Left lobe of liver (tissue), 2 donors: ENCODE measurements at places on chromosomes 4 and X.

DNA sequence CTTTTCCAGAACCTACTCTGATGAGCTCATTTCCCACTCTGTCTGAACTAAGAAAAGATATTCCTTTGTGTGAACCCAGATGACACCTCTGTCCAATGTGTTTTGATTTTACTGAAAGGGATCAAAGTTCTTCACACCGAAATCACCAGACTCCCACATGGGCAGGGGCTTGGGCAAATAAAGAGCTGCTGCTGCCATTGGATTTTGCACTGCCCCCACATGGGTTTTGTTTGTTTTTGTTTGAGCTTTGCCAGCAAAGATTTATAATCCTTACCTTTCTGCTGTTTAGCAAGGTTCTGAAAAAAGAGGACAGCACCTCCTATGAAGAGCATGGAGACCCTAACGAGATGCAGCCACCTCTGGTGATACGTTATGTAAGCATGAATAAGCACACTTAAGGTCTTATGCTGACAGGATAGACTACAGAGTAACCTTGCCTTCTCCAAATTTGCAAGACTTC is 44.3 kb downstream of the HSD17B13 start:
- DNase-seq: peak; percentile 88

DNA sequence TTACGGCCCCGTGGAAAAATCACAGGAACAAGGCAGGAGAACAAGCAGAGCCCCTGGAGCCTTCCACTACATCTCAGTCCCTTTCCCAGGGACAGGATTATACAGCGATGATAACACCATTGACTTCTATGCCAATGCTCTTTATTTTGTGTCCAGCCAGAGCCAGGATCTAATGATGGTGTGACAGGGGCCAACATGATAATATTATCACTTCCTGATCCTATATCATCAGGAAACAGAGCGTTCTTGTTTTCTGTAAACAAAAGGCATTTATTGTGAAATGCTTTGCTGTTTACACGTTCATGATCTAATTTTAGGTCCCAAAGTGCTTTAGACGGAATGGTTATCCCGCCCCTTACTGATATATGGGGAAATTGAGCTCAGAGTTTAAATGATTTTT is 12.8 kb downstream of the TMPRSS11E start:
- no peak for DNase-seq

DNA sequence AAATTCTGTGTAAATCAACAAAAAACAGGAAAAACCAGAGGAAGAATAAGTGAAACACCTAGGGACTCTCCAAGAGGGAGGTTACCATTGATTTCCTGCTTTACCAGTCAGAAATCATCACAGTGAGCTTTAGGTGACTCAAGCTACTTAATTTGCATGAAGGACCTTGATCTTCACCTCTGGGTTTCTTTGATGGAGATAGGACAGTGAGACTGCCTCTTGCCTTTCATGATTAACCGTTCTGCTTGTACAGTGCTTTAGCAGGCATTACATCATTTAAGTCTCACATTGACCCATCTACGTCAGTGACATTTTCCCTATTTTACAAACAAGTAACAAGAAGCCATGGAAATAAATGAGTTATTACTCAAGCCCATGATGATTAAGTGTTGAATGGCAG is 3.4 kb upstream of the GK start:
- DNase-seq: no peak

- DNase-seq: no peak
These were observed 812.1 kb upstream of the INTU start for GRCh38 chr4:126820631-126821030.

DNA sequence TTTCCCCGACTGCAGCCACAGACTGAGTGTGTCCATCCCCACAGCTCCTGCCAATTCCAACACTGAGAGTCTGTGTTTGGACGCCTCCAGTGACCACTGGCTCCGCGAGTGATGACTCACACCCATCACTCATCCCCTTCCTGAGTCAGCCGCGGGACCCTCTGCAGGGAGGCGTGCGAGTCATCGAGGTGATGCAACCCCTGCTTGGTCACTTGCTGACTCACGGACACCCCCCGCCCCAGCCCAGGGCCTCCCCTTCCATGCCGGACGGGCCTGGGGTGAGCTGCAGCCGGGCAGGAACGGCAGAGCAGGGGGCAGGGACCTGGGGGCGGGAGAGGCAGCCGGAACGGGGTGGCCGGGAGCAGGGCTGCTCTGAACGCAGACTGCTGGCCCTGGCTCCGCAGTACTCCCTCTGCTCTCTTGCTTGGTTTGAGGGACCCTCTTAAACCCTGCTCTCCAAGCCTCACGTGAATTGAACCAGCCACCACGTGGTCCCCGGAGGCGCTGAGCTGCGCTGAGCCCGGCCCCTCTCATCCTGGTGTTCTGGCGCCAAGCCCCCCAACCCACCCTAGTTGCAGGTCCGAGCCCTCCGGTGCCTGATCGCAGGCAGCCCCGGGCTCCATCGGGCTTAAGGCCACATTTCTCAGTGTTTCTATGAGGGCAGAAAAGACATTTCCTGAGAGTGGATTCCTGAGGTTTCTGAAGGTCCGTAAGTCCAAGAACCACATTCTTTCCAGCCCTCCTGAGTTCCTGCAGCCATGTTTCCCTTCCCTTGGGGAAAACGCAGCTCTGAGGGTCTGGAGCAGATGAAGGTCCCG is 32.4 kb downstream of the FGFRL1 start:
- DNase-seq: no peak

GRCh38 chrX:15864629-15865028 is 10.0 kb upstream of the AP1S2 start:
- no peak for DNase-seq

DNA sequence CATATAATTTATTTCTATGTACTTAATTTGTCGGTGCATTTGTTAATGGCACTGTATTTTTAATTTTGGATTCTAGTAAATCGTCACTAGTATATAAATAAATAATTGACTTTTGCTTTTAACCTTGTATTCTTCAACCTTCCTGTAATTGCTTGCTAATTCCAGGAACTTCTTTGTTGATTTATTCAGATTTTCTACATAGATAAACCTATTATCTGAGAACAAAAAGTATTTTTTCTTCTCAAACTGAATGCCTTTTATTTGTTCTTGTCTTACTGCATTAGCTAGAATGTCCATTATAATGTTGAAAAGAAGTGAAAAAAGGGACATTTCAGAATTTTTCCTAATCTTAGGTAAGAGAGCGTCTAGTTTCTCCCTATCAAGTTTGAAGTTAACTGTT is 839.1 kb downstream of the SH3BGRL start:
- DNase-seq: no peak

DNA sequence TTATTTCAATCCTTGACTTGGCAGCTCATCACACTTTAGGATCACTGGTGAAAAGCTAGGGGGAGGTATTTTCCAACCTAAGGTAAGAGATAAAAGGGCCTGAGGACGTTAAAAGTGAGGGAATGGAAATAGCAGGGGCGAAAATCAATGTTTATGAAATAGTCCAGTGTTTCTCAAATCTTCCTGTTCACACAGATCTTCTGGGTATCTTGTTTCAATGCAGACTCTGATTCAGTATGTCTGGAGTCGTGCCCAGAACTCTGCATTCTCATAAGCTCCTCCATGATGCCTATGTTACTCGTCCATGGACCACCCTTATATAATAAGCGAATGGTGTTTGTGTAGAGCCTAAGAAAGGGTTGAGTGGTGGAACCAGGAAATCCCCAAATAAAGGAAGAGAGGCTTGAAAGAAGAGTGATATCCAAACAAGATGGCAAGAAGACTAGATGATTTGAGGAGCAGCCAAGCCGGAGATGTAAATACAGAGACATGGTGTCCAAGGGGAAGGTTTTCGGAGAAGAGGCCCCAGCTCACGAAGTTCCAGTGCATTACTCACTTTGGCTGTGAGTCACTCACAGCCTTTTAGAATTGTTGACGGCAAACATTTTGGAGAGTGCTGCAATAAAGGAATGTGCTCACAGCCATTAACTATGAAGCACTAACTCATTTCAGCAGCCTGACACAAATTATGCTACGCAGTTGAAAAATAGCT is 215.6 kb upstream of the PPARGC1A start:
- no peak for DNase-seq

- DNase-seq: no peak
These were observed 2.3 kb downstream of the XKRX start for GRCh38 chrX:100926453-100926852.

DNA sequence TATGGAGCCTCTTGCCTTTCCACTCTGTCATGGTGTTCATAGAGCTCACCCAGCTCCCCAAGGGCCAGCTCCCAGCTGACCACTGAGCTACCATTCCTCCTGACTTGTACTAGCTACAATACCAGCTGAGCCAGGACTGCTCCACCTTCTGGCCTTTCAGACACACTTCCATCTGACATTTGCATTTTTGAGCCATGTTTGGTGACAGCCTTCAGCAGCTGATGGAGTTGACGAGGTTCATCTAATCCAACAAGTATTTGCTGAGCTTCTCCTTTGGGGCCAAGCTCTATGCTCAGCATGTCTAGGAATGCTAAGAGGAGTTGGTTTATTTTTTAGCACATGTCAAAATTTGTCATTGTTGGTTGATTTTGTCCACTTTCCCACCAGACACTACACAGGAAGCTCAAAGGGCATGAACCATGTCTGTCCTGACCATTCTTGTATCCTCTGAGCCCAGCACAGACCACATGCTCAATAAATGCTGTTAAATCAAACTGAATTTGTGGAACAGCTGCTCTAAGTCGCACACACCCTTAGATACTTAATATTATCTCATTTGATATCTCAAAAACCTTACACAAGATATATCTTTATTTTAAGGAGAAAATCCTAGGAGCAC is 142.6 kb upstream of the PPARGC1A start:
- no peak for DNase-seq

- DNase-seq: peak; percentile 65
These were observed 10.2 kb downstream of the DCUN1D4 start for GRCh38 chr4:51853027-51853682.

GRCh38 chr4:84848432-84848831 is 118.1 kb downstream of the WDFY3 start:
- no peak for DNase-seq

DNA sequence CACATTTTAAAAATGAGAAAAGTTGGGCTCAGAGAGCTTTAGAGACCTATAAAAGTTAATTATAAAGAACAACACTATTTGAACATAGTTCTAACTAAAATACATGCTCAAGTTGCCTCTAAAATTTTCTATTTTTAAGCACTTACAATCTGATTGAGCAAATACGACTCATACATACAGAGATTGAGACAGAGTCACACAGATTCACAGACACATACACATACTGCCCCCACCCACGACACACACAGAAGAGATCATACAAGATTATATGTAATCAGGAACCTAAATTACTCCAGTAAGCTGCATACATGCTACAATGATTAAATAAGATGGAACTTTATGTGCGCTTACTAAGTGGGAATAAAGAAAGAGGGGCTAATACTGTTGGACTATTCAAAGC is 2.7 kb upstream of the ASB5 start:
- DNase-seq: no peak

- no peak for DNase-seq
These were observed 9.8 kb downstream of the ATP8A1 start for GRCh38 chr4:42646999-42647541.

DNA sequence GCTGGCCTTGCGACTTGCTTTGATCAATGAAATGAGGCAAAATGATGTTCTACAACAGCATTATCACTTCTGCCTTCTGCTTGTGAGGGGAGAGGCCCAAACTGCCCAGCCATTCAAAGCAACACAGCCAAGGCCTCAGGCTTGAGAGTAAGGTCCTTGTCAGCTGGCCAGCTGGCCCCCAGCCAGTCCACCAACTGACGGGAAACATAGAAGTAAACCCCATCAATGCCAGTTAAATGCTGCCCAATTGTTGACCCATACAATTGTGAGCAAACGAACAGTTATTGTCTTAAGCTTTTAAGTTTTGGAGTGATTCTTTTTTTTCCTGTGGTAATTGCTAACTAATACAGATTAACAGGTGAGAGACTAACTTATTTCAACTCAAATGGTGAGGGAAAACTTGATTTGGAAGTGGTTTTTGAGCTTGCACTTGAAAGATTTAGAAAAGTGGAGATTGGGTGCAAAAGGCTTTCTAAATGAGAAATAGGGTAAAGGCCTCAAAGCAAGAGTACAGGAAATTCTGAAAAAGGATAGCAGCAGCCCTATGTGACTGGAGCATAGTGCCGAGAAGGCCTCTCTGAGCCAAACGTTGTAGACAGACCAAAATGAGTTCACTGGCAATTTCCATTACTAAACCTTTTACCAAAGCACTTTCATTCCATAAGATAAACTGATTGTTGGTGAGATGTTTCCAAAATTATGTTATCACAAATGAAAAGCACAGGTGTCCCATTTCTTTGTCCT is 66.9 kb downstream of the ARHGEF38 start:
- DNase-seq: peak; percentile 89

- DNase-seq: no peak
These were observed 129.1 kb downstream of the COL4A6 start for GRCh38 chrX:108309144-108309543.

DNA sequence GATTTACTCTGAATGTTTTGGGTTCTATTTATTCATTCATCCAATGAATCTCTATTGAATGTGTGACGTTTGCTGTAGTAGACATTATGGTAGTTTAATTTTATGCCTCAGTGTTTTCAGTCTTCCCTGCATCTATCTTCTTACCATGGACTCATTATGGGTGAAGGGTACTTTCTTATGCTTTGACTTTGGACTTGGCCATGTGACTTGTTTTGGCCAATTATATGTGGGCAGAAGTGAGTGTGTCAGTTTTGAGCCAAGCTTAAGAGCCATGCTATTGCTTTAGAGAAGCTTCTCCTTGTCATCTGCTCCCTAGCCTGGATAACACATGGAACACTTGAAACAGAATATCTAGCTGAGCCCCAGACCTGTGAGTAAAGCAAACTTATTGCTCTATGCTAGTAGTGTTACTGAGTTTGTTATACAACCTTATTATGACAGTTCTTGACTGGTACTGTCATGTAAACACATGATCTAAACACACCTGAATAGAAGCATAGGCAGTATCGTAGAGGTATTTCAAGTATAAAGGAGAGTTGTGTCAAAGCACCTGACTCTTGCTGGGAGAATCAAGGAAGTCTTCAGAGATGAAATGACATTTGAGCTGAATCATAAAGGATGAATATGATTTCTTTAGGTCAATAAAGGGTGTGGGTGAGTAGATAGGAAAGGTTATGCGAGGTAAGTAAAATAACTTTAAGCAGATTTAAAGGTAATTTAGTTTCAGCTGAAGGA is 128.4 kb downstream of the NAA11 start:
- DNase-seq: no peak
